ENCODE measurements at places on chromosomes 5 and 9.

DNA sequence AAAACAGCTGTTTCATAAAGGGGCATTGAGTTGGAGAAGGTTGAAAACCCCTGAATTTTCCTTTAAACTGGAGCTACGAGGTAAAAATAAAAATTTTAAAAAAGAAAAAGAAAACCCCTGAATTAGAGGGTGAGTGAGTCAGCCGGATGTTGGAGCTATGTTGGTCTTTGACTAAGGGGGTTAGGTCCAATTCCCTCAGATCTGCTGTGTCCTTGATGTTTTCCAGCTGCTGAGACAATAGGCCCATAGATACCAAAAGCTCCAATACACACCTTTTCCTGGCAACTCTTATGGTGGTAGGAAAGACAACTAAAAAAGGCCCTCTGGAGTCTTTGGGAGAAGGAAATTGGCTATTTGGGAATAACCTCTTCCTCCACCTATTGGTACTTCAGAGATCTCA is 79.4 kb upstream of the SAP30L start:
- DNase-seq, result no peak

GRCh38 chr9:29144476-29144875 is 1571.2 kb upstream of the C9orf72 start:
- no peak for DNase-seq

DNA sequence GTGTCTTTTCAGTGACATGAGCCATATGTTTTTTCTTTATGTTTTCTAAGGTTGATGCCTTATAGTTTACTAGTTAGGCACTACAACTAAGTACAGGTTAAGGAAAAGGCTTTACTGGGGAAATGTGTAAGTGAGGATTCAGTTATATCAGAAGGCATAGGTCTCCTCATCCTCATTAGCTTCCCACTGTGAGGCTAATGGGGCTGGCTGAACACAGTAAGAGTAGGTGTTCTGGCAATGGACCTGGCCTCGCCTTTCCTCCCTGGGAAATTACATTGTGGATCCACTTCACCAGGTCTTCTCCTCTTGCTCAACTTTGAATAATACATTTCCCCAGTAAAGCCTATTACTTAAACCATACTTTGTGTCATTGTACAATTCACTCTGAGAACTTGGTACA is 225.5 kb downstream of the PTPRD start:
- DNase-seq, result no peak

DNA sequence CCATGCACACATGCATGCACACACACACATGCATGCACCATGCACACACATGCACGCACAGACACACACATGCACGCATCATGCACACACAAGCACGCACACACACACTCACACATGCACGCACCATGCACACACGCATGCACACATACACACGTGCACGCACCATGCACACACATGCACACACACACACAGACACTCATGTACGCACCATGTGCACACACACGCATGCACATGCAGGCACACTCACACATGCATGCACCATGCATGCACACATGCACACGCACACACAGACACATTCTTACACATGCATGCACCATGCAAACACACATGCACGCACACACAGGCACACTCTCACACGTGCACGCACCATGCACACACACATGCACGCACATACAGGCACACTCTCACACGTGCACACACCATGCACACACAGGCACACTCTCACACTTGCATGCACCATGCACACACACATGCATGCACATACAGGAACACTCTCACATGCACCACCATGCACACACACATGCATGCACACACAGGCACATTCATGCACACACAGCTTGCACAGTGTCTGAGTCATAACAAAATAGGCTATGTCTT is 117.5 kb downstream of the TENT4A start:
- DNase-seq, result no peak

DNA sequence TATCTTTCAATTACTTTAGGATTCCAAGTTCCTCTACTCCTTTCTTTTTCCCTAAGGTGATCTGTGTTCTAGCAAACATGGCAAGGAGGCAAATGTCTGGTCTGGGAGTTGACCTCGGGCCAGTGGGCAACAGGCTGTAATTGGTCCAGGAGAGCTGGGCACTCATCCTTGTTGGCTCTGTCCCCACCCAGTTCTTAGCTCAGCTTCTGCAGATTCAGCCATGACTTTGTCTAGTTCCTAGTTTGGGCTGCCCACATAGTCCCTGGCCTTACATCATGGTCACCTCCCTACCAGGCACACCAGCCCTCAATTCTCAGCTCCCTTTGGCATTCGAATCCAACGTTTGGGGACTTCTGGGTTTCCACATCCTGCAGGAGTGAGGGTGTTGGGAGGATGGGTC is 92.1 kb upstream of the DAP start:
- no peak for DNase-seq

- no peak for DNase-seq
Observed at GRCh38 chr9:136808075-136808805, 492 bp downstream of the RABL6 start.

GRCh38 chr5:55913466-55914413 is 62.6 kb downstream of the IL31RA start:
- no peak for DNase-seq

DNA sequence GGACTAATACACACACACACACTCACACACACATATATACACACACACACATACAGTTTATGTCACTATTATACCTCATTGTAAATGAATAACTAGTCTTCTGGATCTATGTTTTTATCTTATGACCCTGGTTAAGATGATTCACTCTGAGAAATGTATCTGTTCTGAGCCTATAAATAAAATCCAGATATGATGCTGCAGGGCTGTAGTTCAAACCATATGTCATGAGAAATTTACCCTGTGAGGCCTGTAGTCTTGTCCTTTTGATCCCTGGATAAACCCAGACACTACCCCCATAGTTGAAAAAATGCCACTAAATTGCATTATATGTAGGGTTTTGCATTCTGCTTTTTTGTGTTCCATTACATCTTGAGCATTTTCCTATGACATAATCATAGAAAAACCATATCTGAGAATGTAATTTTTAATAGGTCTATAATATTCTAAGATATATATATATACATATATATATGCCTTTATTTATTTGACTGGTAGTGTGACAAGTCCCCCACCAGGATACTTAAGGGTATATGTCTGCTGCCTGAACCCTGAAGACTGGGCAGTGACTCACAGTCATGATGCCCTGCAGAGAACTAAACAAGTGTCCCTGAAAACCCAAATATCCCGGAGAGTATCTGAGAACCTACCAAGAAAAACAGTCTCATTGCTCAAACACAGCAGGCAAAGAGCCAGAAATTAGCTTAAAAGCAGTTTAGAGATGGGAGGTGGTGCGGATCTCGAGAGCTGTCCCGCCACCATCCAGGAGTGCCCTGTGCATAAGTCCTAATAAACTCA is 18.4 kb upstream of the ALDOB start:
- DNase-seq, result no peak

DNA sequence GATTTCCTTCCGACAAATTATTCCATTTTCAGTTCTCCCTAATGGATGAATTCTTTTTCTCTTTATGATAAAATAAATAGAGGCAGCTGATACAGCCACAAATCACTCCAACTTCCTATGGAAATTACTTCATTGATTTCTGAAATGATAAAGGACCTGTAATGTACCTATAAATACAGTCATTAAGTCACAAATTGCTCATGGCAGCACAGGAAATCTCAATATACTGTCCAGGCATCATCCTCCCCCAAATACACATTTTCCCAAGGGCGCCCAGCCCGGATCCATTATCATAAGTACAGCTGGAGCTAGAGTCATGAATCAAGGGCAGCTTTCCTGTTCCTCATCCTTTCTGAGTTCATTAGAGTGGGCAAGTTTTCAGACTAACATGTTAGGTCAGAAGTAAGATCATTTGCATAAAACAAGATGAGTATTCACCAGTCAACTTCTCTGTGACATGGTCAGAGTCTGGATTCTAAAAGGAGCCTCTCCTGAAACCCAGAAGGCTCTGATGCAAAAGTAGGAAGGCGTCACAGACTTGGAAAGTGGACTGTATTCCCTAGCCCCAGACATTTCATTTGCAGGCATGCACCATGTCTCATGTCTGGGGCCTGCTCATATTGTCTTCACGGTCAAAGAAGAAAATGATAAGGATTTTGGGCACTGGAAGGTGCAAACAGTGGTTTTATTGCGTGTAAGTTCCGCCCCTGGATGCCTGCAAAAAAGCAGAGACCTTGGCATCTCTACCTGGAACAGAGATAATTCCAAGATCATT is 383.2 kb downstream of the PLK2 start:
- no peak for DNase-seq

- DNase-seq, result peak; percentile 76
Observed at GRCh38 chr5:1748271-1748670, 51.4 kb downstream of the MRPL36 start.

DNA sequence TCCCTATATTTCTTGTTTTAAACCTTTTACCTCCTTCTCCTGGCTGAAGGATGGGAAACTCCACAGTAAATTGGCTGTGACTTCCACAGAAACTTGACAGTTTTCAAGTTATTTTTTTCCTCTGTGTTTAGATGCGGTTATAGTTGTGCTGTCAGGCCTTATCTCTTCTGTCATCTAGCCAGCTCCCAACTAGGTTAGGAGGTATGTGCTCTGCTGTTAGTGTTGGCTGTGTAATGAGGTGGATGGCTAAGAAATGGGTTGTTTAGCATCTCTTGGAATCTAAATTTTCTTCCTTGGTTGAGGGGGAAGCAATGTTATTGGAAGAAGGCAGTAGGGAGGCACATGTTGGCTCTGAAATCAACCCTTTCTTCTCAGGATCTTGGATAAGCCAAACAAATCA is 149.9 kb upstream of the RUSC2 start:
- no peak for DNase-seq

DNA sequence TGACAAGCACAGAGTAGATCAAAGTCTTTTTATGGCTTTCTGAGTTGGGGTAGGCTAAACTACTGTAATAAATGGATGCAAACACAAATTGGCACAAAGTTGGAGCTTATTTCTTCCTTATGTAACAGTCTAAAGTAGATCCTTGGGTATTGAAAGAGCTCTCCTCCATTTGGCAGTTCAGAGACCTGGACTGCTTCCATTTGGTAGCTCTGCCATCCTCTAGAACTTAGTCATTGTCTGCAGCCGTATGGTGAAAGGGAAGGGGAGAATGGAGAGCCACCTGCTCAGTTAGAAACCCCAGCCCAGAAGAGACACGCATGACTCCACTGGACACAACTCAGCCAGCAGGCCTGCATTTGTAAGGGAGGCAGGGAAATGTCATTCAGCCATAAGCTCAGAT is 345.0 kb downstream of the DMAC1 start:
- DNase-seq, result no peak

DNA sequence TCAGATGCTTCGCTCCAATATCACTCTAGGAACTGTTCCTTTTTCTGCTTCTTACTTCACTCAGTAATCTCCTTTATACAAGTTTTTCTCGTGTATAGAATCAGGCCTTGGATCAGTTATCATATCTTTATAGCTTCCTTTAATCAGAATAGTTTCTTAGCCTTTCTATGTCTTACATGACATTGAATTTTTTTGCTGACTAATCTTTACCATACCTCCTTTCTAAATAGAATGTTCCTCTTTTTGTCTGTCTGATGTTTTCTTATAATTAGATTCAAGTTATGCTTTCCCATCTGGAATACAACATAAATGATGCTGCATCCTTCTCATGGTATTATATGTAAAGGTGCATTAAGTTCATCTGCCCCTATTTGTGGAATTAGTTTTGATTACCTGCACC is 40.2 kb upstream of the TYRP1 start:
- no peak for DNase-seq

All from suprapubic skin (tissue), 4 donors.